Temporal lobe (tissue), 4 donors: ENCODE measurements at places on chromosomes 5 and 9. TPM values are rescaled to one million over a fixed set of nuclear protein-coding genes. Genes with fewer than 3 reads are reported as not detected.

Gene KIF3A
- total RNA-seq, result 75.0 TPM

Gene ZNF354C
- 43.8 TPM for total RNA-seq

Gene VCP
- 141 TPM for total RNA-seq

Gene INSL6
- total RNA-seq, result not detected

Gene TSSK1B
- total RNA-seq, result not detected

Gene INSL4
- not detected for total RNA-seq

Gene PDCD1LG2
- total RNA-seq, result 0.25 TPM

Gene GAS1
- total RNA-seq, result 26.8 TPM

Gene CCNJL
- 2.2 TPM for total RNA-seq

Gene TXNDC8
- total RNA-seq, result not detected

Gene GARIN3
- total RNA-seq, result not detected

Gene SPAG8
- 2.0 TPM for total RNA-seq

Gene CSF1R
- total RNA-seq, result 6.4 TPM

Gene CER1
- total RNA-seq, result not detected

Gene FCHSD1
- 3.7 TPM for total RNA-seq

Gene LHX6
- total RNA-seq, result 20.4 TPM
